ENCODE measurements at places on chromosomes 12 and 14. TPM values are rescaled to one million over a fixed set of nuclear protein-coding genes. Genes with fewer than 3 reads are reported as not detected.

GRCh38 chr12:60494244-60494643 lies 898.4 kb downstream of the SLC16A7 start:
- H3K4me3 ChIP-seq: no peak overlapping the region
- H3K27ac ChIP-seq: no peak overlapping the region
- no peak for DNase-seq
- H3K4me1 ChIP-seq: no peaks in the 10 kb centered on the region
- H3K36me3 ChIP-seq: no peaks in the 10 kb centered on the region

DNA sequence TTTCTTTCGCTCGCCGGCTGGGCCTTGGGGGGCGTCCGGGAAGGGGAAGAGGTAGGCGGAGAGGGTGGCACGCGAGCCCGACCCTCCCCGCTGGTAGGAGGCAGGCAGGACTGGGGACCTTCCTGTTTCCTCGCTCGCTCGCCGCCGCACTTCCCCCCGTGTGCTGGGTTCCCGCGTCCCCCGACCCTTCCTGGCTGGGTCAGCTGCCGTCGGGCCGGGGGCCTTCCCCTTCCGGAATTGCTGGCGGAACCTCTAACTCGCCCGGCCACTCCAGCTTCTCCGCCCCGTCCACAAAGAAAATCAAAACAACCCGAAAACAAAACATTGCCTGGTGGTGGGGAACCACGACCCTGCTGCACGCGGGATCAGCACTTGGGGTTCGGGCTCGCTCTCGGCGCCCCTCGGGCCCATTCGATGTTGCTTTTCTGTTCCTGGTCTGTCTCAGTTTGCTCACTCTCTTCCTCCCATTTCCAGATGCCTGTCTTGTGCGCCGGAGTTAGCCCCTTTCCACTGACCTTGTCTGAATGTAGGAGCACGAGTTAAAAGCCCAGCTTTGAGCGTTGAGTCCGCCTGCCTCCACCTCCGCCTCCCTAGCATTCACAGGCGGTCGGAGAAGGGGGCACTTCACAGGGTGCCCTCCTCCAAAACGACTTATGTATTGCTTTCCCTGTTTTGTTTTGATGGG lies 581 bp downstream of the PAPOLA start:
- H3K27me3 ChIP-seq: no peaks in the 10 kb centered on the region
- no peak for DNase-seq
- peaks cover 46% of the 10 kb centered on the region for H3K4me1 ChIP-seq

DNA sequence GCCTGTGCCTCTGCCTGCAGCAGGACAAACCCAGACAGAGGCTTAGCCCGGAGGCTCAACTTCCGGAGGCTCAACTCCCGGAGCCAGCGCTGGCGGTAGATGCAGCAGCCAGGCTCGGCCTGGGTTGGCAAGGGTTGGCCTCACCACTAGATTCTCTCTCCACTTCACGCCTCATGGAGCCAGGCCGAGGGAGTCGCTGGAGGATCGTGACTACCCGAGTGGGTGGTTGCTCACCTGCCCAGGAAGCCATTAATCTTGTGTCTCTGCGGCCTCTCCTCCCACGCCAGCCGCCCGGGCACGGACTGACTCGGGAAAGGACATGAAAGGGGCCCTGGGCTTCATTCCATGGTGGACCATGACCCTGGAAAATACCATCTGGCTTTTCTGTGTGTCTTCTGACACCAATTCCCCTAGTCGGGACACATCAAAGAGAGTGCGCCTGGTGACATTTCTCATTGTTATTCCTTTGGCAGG lies 20.8 kb downstream of the ESRRB start:
- no peaks in the 10 kb centered on the region for H3K4me1 ChIP-seq
- no peaks in the 10 kb centered on the region for H3K36me3 ChIP-seq
- no peak overlapping the region for H3K4me3 ChIP-seq
- no peak overlapping the region for H3K27ac ChIP-seq
- no peaks in the 10 kb centered on the region for H3K27me3 ChIP-seq

CLSTN3 gene
- 7.7 TPM for polyA plus RNA-seq

DNA sequence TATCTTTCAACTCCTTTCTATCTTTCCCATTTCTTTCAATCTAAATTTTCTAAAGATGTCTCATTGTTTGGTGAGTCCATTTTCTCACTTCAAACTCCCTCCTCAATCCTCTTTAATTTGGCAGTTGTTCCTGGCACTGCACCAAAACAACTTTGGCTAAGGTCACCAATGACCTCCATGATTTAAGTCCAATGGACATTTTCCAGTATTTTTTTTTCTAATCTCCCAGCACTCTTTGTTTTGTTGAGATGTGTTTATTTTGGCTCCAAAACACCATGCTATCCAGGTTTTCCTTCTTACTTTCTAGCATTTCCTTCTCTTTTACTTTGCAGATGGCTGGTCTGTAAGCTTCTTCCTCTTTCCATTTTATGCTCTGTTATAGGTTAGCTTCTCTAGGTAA lies 42.5 kb upstream of the OTOGL start:
- no peaks in the 10 kb centered on the region for H3K27me3 ChIP-seq
- no peaks in the 10 kb centered on the region for H3K36me3 ChIP-seq
- H3K4me1 ChIP-seq: no peaks in the 10 kb centered on the region
- no peak for DNase-seq
